ENCODE measurements at places on chromosomes 5 and 9.
A peak's percentile ranks its signal among the peaks of the same experiment; 100 is the strongest.

DNA sequence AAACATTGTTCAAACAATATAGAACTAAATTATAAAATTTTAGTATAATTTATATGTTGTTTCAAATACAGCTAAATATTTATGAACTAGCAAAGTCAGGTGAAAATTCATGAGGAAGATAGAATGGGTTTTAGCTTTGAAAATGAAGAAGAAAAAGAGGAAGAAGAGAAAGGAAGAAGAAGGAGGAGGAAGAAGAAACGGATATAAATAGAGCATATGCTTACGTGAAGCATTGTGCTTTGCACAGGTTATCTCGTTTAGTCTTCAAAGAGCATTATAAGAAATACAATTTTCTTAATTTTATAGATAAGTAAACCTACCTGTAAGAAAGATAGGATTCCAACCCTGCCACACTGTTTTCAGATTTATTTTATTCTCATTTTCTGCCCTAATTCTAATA, 620.6 kb upstream of the DAB2 start:
- DNase-seq = no peak

- DNase-seq = peak; percentile 90
Observed at GRCh38 chr9:88749420-88749819, 214.4 kb downstream of the NXNL2 start.

DNA sequence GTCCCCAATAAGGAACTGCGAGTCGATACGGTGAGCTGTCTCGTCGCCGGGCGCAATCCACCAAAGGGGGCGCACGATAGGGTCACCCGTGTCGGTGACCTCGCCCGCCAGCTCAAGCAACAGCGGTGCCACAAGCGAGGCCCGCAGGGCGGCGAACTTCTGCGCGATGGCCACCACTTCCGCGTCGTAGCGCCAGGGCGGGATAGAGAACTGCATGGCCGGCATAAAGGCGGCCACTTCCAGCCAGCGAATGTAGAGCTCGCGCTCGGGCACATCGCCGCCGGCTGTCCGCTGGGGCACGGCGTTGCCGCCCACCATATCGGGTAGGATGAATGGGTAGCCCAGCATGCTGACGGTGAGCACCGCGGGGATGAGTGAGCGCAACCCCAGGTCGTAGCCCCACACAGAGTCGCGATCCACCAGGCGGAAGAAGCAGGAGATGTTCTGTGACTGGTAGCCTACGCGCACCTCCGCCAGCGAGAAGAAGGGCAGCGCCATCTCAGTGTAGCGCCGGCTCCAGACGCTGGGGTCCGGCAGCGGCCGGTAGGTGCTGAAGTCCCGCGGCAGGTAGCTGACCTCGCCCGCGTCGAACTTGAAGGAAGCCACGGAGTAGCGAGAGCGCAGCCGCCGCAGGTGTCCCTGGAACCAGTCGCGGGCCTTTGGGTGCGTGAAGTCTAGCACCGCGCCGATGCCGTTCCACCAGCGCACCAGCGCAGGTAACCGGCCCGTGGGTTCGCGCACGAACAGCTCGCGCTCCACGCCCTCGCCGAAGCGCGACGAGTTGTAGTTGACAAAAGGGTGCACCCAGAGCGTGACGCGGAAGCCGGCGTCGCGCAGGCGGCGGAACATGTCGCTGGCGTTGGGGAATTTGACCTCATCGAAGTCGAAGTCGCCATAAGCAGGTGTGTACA, 5.5 kb downstream of the MYORG start:
- DNase-seq = no peak

GRCh38 chr5:40717281-40717680, 37.6 kb downstream of the PTGER4 start:
- peak; percentile 46 for DNase-seq

DNA sequence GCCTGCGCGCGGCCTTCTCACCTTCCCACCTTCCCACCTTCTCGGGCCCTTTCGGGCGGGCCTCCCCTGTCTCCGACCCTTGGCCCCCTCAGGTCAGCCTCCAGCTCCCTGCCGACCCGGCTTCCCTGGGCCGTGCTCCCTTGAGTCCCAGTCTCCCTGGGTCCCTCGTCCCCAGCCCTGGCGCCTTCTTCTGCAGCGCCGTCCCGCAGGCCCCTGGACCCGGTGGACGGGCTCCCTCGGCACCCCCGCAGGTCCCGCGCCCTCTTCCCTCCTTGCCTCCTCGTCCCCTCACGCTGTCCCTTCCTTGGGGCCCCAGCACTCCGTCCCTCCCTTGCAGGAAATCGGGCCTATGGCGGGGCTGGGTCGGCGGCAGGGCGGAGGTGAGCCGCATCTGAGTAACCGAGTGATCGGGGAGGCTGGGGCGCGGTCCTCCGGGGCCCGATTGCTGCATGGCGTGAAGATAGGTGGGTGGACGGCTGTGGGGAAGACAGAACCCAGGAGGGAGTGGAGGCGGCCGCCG, 7.6 kb downstream of the ARPC5L start:
- DNase-seq = no peak

GRCh38 chr5:108638021-108638420, 109.7 kb upstream of the FER start:
- DNase-seq = no peak

- peak; percentile 17 for DNase-seq
Observed at GRCh38 chr5:95449460-95449859, 58.3 kb downstream of the FAM81B start.

DNA sequence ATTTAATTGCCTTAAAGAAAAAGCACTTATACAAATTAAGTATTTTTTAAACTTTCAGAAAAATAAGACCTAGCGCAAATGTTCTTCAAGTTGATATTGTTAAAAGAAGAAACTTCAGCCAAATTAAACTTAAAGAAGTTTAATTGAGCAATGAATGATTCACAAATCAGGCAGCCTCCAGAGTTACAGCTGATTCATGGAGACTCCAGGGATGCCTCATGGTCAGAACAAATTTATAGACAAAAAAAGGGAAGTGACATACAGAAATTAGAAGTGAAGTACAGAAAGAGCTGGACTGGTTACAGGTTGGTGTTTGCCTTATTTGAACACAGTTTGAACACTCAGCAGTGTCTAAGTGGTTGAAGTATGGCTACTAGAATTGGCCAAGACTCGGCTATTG, 60.3 kb downstream of the CDKN2A start:
- DNase-seq = peak; percentile 26

- DNase-seq = peak; percentile 93
Observed at GRCh38 chr5:150263801-150264621, 25.6 kb downstream of the CAMK2A start.

DNA sequence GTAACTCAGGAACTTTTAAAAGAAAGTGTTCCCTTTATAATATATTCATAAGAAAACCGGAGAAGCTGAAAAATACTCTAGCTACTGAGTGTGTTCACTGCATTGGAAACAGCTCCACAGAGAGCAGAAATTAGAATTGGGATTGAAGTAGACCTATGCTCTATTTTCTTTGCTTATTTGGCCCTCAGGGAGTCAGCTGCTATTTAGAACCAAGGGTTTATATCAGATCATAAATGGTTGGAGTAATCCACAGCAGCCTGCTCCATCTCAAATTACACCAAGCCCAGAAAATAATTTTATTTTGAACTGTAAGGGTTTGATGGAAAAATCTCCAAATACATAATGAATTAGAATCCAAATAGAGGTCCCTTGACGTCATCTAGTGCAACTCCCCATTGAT, 202.6 kb downstream of the ADAMTSL1 start:
- no peak for DNase-seq

DNA sequence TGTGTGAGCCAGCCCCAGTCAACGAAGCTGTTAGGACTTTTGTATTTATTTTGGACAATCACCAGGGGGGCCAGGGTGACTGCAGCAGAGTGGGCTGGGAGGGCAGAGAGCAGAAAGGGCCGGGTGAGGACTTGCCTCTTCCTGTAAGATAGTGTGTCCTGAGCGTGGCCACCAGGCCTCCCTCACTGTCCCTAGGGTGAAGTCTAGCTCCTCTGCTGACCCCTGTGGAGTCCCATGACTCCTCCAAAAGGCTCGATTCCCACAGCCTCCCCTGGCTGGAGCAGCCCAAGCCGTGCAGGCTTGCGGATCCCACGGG, 147.8 kb downstream of the RXRA start:
- no peak for DNase-seq

- DNase-seq = peak; percentile 65
Observed at GRCh38 chr9:87678650-87679355, 47.1 kb upstream of the CTSL start.

- DNase-seq = peak; percentile 74
Observed at GRCh38 chr5:76337953-76338451, 65.1 kb upstream of the IQGAP2 start.

- DNase-seq = no peak
Observed at GRCh38 chr9:127407492-127407843, 10.5 kb downstream of the SLC2A8 start.

GRCh38 chr5:113118298-113118697, 141.7 kb downstream of the DCP2 start:
- DNase-seq = no peak

DNA sequence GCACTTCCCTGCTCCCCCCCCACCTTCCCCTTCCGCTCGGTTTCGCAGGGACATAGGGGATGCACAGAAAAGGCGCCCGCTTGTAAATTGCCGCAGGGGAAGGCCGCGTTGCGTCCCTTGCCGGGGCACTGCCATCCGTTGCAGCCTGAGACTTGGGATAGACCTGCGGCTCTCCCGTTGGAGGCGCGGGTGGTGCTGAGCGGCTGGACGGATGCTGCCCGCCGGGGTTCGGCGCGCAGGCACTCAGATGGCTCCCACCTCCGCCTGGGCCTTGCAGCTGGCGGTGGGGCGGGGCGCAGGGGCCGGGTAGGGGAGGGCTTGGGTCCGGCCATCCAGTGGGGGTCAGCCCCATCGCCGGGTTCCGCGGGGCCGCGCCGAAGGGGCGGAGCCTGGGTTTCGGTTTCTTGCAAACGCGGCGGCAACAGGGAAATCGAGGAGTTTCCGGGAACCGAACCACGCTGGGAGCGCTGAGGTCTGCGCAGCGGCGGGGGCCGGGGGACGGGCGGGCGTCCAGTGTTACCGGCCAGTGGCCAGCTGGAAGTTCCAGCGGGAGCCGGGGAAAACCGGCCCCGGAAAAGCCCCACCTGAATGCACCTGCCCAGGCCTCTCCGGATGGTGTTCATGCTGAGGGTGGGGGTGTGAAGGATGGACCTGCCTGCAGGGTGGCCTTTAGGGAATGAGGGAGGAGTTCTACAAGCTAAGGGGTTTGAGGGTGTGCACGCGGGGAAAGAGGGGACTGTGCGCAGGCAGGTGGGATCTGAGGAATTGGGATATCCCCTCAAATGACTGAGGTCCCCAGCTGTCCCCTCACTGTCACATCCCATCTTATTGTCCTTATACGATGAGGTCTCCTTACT, 6.3 kb upstream of the IRF1 start:
- DNase-seq = peak; percentile 65

DNA sequence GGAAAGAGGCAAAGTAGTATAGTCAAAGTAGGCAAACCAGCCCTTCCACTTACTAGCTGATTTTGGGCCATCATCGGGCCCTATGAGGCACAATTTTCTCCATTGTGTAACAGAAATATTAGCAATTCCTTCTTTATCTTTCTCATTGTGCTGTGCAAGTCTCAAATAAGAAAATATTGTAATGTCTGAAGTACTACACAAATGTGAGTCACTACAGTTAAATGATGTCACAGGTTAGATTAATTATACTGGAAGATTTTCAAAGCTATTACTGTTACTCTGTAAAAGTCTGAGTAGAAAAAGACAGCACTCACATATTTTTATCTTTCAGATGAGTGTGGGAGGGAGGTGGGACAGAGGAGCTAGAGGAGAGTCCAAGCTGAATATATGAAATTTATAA, 12.4 kb upstream of the TMC1 start:
- peak; percentile 63 for DNase-seq

DNA sequence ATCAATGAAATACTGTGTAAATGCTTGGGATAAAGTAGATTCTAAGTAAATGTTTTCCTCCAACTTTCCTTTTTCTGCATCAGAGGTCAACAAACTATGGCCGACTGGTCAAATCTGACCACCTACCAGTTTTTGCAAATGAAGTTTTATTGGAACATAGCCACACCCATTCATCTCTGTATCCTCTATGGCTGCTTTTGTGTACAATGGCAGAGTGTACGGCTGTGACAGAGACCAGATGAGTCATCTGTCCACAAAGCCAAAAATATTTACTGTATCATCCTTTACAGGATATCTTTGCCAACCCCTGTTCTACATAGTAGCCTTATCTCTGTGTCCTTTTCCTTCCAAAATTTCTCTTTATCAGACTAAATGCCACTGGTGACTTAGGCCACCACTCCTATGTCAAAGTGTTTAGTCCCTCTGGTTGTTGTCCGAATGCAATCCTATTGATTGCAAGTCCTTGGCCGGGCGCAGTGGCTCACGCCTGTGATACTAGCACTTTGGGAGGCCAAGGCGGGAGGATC, 218.4 kb upstream of the KLF4 start:
- DNase-seq = peak; percentile 18

DNA sequence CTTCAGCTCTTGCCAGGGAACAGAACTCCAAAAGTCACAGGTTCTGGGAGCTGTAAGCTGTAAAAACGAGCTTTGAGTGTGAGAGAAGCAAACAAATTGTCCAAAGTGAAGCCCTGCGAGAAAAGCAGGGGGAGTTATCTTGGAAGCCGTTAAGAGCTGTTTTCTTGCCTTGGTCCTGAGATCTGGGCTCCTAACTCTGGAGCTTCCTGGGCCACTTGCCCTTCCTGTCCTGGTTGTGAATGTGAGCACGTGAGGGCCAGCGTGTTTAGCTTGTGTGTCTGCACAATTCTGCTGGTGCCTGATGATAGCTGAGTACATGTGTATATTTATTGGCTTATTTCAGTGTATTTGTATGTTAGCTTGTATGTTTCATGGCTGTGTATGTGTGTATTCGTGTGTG, 40.5 kb downstream of the DAB2IP start:
- DNase-seq = no peak

DNA sequence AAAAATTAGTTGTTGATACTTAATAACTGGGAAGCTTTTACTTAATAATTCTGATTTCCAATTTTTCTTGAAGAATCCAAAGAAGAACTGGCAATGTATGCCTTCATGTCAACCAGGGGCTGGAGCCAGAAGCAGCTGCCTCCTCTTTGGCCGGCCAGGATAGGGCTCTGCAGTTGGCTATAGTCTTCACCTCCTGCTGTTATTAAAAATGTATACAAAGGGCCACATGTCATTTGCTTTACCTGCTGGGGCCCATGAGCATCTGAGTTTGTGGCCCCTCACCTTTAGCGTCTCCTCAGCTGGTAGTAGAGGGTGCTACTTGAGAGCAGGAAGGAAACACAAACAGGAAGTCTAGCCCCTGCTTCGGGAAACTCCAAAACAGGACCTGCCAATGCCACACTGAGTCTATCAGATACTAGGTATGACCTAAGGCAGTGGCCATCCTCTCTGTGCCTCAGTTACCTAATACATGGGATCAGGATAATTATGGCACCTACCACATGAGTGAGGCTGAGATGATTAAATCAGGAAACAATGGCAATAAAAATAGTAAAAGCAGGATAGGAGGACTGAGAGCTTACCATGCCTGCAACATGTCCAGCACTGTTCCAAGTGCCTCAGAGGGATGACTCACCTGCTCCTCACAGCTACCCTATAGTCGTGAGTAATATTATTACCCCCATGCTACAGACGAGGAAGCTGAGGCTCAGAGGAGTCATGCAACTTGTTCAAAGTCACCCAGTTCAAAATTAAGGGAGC, 21.3 kb downstream of the CCDC69 start:
- DNase-seq = peak; percentile 81

DNA sequence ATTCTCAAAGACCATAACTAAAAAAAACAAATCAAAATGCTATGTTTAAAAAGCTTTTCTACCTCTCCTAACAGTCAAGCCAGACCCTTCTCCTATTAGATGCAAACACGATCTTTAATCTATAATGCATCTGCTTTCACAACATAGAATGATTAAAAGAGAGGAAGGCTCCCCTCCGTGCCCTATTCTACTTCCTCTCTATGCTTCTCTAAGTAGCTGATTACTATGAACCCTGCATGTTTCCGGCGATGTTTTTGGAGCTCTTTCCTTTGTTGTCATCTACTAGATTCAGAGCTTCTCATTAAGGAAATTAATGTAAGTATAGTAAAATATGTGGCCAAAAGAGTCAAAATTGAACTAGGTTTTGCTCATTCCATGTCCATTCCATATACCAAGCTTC, 29.2 kb upstream of the CEP120 start:
- DNase-seq = no peak

All from renal cortical epithelial cell (primary cell).